ENCODE measurements at places on chromosomes 3 and 15.

DNA sequence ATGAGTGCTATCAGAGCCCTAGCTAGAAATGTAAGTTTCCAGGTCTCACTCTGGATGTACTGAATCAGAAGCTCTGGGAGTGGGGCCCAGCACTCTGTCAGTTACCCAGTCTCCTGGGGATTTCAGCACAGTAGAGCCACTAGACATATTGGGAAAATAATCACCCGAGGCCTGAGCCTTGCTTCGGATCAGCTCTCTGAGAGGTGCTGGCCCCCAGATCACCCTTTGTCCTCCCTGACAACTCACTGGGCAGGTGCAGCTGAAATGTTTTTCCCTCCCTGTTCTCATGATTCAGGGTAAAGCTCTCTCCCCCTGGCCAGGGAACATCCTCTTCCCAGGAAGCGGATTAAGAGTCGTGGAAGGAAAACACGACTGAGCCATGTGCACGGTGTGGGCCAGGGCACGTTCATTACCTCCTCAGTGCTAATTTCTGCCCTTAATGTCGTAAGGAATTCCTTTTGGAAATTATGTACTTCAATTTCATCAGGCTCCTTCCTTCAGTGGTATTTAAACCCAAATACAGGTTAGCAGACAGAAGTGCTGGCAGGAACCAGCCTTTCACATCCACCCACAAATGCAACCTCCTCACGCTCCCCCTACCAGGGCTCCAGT is 296.7 kb upstream of the LYSMD4 start:
- no peak for DNase-seq

- DNase-seq = no peak
Observed at GRCh38 chr15:71002316-71002715, 109.7 kb downstream of the LRRC49 start.

GRCh38 chr15:74010929-74011540 is 16.5 kb downstream of the PML start:
- no peak for DNase-seq

- DNase-seq = no peak
Observed at GRCh38 chr3:42117175-42118008, 26.2 kb downstream of the TRAK1 start.

GRCh38 chr3:81354119-81354518 is 407.3 kb downstream of the GBE1 start:
- no peak for DNase-seq

GRCh38 chr3:52827866-52828376 is 2.6 kb downstream of the ITIH4 start:
- DNase-seq = no peak

DNA sequence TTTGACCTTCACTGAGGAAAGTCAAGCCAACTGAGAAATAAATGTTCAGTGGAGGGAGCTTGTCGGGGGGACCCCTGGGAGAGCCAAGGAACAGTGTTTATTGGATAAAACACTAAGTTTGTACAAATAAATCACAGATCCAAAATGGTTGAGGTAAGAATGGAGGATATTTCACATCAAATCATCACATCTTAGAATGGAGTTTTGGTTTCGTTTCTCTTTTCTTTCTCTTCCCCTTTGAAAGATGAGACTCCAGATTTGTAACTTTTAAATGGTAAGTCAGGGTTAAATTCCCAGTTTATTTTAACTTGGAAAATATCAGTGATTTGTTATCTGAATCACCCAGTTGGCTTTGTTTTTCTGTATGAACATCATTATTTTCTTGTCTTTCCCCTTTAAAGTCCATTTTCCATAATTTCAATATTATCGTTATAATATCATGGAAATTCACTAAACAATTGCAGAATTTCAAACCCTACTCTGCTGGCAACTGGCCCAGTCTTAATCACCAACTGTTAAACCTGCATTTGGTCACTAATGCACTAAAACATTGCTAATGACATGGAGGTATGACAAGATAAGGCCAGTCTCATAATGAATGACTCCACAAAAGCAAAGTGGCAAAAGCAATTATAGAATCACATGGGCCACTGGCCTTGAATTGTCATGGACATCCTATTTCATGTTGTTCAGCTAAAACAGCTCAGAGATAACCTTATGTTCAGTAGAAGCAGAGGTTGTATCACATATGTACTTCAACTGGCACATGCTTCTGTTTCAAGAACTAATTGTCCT is 295.1 kb downstream of the SHOX2 start:
- no peak for DNase-seq

DNA sequence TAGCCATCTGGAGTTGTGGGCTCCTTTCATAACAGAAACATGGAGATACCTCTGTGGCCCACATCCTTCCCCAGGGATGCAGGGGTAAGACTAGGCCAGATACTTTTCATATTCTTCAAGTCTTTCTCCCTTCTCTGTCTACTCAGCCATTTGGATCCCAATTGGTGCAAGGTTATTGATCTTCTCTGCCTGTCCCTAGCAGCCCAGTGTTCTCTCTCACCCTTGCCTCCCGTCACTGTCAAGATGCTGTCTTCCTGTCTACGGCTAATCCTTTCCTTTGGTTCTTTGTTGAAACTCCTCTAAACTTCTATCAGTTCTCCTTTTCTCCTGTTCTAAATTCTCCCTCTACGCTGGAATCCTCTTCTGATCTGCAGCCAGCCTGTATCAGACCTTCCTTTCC is 51.3 kb downstream of the SENP2 start:
- no peak for DNase-seq

DNA sequence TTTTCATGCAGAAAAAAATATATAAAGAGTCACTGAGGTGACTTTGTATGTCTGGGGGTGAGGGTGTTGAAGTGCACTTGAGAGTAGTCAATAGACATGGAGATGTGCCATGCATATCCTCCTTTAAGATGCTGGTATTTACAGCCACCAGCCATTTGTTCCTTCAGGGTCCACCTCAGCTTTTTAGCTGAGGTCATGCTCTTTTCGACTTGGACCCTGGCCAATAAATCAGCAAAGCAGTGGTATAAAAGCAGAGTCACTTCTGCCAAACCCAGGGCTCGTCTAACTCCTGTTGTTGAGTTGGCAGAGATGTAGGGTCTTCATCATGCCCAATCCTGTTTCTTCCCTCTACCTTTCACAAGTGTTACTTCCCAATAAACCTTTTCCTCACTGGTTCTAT is 75.1 kb upstream of the OSTN start:
- DNase-seq = no peak

GRCh38 chr15:74427607-74428441 is 5.9 kb downstream of the SEMA7A start:
- no peak for DNase-seq

DNA sequence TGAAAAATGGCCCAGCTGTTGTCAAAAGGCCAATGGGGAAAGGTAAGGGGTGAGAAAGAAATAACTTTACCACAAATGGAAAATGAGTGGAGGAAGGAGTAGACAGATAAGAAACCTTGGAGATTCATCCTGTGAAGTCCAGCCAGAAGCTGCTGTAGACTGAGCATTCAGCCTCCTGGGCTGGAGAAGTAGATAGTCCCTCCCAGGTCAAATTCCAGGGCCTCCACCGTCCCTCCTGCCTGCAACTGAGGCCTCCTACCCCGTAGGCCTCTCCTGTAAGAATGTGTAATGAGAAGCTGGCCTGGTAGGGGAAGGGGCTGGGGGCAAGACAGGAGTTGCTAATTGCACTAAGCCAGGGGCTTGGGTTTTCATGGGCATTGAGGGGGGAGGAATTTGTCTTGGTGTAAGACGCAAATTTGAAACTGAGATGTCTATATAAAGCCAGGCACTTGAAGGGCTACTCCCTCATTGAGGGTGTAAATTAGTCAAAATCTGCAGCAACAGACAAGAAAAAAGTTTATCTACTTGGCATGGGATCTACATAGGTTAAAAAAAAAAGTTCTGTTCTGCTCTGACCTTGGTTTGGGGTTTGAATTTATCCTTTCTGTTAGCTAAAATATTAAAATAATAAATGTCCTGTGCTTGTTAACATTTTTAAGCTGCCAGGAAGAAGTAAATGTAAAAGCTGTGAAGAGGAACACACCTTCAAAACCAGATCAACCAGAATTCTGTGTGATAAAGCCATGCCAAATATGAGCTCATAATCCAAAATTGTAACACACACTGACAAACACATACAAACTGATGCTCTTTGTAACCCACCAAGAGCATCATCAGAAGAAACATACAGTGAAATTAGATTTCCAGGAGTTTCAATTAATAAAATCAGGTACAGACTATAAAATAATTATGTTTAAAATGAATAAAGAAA is 1.7 kb upstream of the RBP2 start:
- DNase-seq = no peak

DNA sequence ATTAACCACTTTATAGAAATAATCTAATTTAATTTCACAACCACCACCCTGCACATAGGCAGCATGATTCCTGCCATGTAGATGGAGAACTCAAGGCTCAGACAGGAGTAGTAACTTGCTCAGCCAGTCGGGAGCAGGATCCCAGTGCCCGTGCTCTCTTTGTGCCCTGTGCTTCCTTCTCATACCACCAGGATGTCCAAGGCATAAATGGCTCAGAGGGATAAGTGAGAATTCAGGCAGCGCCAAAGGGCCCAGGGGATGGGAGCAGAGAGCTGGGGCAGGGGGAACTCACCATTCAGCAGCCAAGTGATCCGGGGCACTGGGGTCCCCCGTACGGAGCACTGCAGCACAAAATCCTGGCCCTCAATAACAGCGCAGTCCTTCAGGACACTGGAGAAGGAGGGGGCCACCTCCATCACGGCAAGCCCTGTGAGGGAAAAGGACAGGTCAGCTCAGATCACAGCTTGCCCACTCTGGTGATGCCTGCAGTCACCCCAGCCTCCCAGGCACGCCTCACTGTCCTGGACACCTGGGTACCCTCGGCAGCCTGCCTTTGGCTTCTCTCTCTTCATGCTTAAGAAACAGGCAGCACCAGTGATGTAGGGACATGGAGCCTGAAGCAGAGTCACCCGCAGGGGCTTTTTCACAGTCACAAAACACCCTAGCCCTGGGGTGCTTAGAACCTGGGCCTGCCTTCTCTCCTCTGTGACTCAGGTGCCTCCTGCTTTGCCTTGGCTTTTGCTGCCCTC is 141.0 kb upstream of the HACD2 start:
- DNase-seq = no peak

GRCh38 chr3:127375151-127375930 is 87.5 kb upstream of the PRR20G start:
- DNase-seq = no peak

DNA sequence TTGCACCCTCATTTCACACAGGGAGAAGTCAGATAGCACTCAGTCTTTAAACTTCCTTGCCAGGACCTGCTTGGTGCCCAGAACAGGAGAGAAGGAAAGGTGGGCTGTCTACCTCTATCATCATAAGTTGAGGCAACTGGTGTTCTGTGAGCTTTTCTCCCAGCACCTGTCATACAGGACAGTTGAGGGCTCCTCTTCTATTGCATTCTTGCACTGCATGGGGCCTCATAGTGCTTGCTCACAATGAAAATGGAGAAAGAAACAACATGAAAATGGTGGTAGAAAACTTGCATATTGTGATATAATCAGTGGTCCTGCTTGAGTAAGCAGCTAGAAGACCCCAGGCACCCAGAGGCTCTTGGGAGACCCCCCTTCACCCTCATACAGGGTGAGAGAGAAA is 311.7 kb upstream of the GOLIM4 start:
- DNase-seq = no peak

GRCh38 chr15:40591389-40591788 is 2.7 kb upstream of the KNL1 start:
- DNase-seq = no peak

- DNase-seq = no peak
Observed at GRCh38 chr3:126924458-126924857, 58.5 kb upstream of the PLXNA1 start.

DNA sequence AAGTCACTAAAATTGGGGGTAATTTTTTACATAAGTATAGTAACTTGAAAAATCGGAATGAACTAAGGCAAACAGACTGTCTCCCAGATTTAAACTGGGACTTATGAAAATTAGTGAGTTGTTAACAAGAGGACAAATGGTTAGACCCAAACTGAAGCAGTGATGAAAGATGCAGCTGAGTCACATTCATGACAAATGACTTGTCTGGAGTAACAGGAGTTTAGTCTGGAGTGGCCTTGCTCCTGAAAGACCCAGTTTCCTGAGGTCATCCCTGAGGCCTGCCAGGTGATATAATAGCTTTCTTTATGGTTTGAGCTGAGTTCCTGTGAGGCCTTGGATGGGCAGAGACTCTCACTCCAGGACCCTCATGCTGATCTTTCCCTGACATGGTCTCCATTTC is 9.6 kb upstream of the CTDSPL start:
- no peak for DNase-seq

DNA sequence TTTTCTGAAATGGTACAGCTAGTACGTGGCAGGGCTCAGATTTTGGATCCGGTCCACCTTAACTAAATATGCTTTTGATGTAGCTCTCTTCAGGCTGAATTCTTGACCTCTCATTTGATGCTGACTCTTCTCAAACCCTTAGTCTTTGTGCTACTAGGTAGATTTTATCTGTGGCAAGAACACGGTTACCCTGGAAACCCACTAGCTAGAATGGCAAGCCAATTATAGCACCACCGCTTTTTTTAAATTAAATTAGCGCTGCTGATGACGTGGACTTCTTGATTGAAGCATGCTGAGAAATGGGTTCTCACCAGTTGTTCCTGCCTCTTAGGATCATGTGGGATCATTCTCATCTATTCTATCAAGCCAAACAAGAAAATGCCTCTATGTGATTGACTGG is 421.5 kb downstream of the LPP start:
- no peak for DNase-seq

- DNase-seq = no peak
Observed at GRCh38 chr15:41341519-41341918, 8.8 kb downstream of the NUSAP1 start.

GRCh38 chr15:72402726-72403125 is 4.6 kb downstream of the TMEM202 start:
- no peak for DNase-seq

- no peak for DNase-seq
Observed at GRCh38 chr3:184349563-184350470, 11.6 kb downstream of the CLCN2 start.

- no peak for DNase-seq
Observed at GRCh38 chr3:69020424-69020823, 6.9 kb upstream of the EOGT start.

DNA sequence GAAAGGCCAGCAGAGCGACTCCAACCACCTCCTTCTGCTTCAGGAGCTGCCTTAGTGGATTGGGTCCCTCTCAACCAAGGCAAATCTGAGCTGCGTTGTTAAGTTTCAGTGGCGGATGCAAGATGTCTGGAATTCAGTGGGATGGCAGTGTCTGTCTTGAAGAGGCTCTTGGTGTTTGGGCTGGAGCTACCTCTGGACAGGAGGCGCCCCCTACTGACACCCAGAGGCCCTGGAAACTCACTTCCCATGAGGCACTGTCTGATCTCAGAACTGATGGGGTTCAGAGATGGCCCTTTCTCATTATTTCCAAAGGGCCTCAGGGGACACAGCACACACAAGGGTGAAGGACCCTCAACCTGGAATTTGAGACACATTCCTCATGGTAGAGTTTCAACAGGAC is 6.0 kb upstream of the SLC28A1 start:
- DNase-seq = peak; percentile 23

GRCh38 chr3:155334914-155335723 is 41.6 kb upstream of the STRIT1 start:
- no peak for DNase-seq

GRCh38 chr3:106251160-106251892 is 382.5 kb upstream of the CBLB start:
- DNase-seq = no peak
